ENCODE measurements at places on chromosomes 11 and 22.
A peak's percentile ranks its signal among the peaks of the same experiment; 100 is the strongest.

- DNase-seq = no peak
Observed at GRCh38 chr11:106077609-106078455, at the start of gene AASDHPPT. Gene AASDHPPT (plus strand): TSS chr11:106077662. CDS start chr11:106077711, 49 bp downstream.

DNA sequence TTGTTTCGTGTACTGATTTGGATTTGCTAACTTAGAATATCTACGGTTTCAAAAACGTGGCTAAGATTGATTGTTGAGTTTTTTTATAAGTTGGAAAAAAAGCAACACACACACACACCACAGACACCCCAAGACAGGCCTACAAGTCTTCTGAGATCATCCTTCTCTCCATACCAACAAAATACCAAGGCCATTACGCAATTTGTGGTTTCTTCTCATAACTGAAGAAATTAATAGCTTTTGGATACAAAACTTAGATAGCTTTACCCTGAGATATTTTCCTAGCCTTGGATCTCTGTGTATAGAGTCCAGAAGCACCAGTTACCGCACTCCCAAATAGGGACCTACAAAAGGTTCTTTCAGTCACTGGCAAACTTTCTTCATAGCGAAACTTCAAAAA lies 113.6 kb downstream of the SIK3 start:
- DNase-seq = no peak

DNA sequence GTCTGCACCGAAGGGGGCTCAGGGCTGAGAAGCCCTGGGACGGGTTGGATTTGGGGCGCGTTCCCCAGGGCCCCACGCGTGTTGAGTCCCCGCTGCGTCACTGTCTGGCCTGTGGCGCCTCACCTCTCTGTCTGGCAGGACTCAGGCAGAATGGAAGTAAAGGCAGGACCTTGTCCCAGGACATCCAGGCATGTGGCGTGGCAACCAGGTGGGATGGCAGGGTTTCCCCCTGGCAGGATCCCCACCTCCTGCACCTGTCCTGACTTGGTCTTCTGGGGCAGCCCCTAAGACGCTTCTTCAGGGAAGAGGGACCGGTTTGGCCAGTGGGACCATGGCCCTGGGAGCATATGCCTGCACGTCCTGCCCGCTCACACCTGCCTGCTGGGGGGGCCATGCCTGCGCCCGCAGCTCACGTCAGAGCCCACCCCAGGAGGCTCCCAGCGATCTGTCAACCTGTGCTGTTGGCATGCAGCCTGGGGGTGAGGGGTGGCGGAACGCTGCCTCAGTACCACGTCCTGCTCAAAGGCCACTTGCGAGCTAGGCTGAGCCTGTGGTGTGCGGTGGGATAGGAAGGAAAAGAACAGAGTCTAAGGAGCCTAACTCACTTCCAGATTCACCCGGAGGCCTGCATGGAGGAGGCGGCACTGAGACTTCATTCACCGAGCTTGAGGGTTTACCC lies 72.7 kb downstream of the KCNQ1 start:
- DNase-seq = no peak

DNA sequence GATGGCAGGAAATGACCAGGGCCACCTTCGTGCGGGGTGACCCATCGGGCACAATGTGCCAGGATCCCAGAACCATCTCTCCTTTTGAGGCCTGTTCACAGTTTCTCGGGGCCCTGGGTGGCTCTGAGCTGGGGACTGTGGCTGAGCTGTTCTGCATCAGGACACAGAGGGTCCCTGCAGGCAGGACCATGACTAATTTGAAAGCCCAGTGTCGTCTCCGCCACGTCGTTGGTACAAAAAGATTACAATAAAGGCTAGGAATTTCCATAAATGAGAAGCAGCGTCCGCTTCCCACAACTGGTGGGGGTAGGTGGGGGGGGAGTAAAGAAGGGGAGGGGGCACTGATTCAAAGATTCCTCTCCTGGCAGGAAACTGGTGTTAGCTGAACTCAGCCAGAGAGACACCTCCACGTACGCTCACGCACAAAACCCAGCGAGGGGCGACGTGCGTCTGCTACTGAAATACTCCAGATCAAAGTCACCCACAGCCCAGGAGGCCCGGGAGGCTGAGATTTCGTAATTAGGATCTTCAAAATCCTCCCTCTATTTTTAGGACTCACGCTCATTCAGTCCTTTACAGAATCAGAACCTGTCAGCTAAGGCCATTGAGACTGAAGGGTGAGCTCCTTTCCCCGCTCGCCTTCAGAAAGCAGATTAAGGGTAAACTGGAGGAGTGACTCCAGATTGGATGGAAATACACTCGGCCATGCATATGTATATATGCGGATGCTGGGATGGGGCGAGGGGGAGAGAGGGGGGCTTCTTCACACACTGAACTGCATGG lies 11.0 kb downstream of the MN1 start:
- DNase-seq = no peak

DNA sequence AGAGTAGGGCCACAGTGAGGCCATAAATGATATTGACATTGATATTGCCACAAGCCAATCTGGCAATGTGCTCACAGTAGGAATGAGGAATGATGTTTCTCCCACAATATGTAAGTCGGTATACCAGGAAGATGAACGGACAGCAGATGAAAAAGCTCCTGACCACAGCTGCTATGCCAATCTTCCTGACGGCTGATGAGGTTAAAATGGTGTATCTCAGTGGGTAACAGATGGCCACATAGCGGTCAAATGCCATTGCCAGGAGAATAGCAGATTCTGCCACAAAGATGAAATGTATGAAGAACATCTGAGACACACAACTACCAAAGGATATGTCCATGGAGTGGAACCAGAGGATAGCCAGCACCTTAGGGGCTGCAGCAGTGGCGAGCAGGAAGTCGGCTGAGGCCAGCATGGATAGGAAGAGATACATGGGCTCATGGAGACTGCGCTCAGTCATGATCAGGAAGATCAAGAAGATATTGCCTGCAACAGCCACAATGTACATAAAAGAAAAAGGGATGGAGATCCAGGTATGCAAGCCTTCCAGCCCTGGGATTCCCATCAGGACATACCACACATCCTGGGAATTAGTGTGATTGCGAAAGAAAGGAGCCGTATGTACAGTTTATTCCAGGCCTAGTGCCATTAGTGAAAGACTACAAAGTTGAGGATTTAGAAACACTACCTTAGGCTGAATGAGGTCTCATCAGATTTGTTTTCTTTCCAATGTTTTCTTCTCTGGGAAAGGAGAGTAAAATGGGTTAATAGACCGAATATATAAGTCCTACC lies 22.2 kb downstream of the OR51V1 start:
- no peak for DNase-seq

DNA sequence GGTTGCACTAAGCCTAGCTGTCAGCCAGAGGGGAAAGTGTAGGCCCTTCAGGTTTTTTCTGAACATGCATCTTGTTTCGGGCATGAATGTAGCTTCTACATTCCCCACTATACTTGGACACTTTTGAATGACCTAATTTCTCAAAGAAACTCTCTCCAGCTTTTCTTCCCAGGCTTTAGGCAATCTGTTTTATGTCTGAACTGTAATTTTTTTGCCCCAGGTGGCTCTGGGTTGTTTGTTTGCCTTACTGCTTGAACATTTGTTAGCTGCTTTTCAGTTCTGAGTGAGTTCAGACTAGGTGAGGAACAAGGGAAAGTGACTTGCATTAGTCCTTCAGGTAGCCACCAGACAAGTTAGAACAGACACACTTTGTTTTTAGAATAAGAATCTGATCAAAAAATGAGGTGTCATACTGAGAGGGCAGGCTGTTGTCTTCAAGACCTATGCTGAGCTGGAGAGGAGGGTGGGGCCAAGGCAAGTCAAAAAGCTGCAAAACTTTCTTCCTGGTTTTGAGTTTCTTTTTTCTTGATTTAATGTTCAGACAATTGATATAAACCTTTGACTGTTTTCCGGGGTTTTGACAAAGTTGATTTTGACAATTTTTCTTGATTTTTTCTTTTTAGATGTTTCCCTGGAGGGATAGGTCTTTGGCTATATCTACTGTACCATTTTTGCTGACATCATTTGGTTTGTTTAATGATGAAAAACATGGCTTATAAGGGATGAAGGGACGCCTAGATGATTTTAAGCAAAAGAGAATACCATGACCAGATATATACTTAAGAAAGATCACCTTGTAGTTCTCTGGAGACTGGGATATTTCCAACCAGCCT lies 182.8 kb downstream of the WNT11 start:
- DNase-seq = no peak

- DNase-seq = peak; percentile 62
Observed at GRCh38 chr11:19557720-19558140, 154.9 kb upstream of the NAV2 start.

DNA sequence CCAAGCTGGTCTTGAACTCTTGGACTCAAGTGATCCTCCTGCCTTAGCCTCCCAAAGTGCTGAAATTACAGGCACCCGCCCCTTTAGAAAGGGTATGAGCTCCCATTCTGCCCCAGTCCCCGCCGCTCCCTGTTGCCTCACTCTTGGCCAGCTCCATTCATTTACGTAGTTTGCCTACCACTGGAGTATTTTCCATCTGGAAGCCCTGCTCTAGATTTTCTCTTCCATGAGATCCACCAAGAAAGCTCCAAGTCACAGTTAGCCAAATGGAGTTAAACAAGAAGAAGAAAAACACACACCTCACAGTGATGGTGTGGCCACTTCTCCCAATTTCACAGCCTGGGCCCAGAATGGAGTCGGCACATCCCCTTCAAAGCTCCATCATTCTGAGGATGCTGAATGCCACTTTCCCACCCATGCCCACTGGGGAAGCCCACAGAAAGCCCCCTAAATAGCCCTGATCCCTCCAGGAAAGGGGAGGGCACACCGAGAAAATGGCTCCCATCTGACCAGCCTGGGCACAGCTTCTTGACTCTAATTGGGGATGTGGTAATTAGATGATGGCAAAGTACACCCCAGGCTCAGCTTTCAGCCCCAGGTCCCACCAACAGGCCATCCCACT lies 381.2 kb downstream of the MN1 start:
- no peak for DNase-seq

- no peak for DNase-seq
Observed at GRCh38 chr11:77082838-77083565, 16.2 kb downstream of the CAPN5 start.

DNA sequence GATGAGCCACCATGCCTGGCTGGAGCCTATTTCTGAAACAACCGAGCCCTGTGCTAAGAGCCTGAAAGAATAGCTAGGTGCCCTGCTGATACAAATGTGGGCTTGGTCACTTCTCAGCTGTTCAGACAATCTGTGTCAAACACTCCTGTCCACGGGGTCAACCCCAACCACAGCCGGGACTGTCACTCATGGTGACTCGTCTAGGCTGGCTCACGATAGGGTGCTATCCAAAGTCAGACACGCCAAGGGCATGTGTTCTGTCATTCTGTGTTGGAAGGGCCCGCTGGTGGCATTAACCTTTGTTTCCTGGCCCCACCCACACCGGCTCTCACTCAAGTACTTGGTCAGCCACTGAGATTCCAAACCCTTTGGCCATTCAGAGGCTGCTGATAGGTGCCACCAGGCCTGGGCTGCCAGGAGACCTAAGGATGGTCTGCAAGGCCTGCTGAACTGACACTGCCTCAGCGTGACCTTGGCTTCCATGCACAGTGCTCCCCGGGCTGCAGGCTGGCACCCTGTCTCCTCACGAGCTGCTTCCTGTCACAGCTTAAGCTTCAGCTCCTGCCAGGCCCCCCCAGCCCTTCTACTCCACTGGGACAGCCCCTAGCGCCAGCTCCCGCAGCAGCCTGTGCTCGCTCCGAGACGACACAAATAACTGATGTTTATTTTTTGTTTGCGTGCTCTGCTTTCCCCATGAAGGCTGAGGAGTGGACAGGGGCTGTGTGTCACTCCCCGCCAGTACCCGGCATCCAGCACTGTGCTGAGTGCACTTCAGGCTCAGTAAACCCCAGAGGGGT lies 14.2 kb upstream of the CDC42BPG start:
- no peak for DNase-seq

DNA sequence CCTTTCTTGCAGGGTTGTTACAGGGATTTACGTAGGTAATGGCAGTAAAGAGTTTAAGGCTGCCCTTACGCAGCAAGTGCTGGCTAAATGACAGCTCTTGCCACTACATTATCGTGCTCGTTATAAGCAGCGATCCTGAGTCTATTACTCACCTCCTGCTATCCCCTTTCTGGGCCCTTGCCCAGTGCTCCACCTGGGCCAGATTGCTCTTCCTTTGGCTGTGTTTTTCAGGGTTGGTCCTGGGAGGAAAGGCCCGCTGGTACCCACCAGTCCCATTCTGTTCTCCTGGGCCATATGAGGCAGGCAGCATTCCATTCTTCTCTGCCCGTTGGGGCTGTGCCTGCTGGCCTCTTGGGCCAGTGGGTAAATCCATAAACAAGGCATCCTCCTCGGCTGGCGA lies 87.5 kb downstream of the C11orf58 start:
- DNase-seq = no peak

GRCh38 chr22:29152954-29153719 lies 52.6 kb upstream of the EMID1 start:
- no peak for DNase-seq

GRCh38 chr11:114196997-114197703 lies 99.0 kb upstream of the NNMT start:
- DNase-seq = no peak

GRCh38 chr11:117722082-117722481 lies 74.9 kb downstream of the DSCAML1 start:
- no peak for DNase-seq

- DNase-seq = no peak
Observed at GRCh38 chr11:33134276-33134675, 27.0 kb downstream of the CSTF3 start.

DNA sequence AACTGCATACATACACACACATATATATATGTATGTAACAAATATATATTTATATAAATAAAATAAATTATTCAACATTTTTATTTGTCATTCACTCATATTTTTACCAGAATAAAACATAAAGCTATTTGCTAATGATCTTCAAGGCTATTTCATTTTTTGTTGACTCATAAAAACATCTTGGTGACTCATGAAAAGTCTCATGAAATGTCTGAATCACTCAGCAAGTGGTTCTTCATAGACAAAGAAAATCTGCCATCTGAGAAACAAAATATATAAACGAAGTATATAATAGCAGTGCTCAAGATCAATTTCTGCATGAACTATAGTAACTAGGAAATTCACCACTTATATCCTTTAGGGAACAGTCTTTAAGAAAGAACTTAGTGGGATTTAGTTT lies 764.8 kb upstream of the FAT3 start:
- no peak for DNase-seq

GRCh38 chr11:71188073-71188472 lies 64.3 kb downstream of the SHANK2 start:
- no peak for DNase-seq

- no peak for DNase-seq
Observed at GRCh38 chr11:47160753-47161133, 15.9 kb downstream of the ARFGAP2 start.

- no peak for DNase-seq
Observed at GRCh38 chr22:25775531-25775930, 33.5 kb downstream of the MYO18B start.

DNA sequence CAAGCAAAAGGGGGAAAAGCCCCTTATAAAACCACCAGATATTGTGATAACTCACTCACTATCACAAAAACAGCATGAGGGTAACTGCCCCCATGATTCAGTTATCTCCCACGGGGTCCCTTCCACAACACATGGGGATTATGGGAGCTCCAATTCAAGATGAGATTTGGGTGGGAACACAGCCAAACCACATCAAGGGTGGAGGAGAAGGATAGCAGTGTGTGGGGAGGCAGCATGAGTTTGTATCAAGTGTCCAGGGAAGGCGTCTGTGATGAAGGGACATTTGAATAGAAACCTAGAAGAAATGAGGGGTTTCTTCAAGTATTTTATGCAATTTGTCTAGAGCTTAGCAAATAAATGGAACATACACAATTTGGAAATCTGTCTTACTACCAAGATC lies 98.2 kb downstream of the SLC1A2 start:
- no peak for DNase-seq

Data from GM10248 (cell line).